Activated CD4-positive, alpha-beta T cell treated with anti-CD3 and anti-CD28 coated beads for 24 hours (primary cell): ENCODE measurements at places on chromosomes 5 and 9.

- DNase-seq = no peak
These were observed 76.3 kb downstream of the EFNA5 start for GRCh38 chr5:107594253-107595045.

GRCh38 chr5:181114844-181115778 lies 15.9 kb downstream of the OR2V1 start:
- DNase-seq = no peak

DNA sequence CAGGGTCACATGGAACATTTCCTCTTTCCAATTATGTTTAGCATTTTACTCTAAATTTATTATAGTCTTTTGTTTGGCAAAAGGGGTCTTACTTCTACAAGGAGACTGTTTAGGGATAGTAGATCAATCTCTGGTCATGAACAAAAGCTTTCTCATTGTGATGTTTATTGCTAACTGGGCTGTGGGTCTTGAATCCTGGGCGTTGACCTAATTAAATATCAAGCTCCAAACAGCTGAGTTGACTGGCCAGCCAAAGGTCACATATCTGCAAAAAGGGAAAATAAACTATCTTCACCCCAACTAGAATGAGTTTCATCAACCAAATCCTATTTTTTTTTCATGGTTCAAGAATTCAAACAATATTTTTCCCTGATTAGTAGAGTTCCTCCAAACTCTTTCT lies 245.4 kb upstream of the TUT7 start:
- DNase-seq = no peak

- DNase-seq = no peak
These were observed 186.2 kb downstream of the RORB start for GRCh38 chr9:74683322-74683721.

GRCh38 chr5:21807953-21808352 lies 1045.2 kb downstream of the CDH12 start:
- DNase-seq = no peak

DNA sequence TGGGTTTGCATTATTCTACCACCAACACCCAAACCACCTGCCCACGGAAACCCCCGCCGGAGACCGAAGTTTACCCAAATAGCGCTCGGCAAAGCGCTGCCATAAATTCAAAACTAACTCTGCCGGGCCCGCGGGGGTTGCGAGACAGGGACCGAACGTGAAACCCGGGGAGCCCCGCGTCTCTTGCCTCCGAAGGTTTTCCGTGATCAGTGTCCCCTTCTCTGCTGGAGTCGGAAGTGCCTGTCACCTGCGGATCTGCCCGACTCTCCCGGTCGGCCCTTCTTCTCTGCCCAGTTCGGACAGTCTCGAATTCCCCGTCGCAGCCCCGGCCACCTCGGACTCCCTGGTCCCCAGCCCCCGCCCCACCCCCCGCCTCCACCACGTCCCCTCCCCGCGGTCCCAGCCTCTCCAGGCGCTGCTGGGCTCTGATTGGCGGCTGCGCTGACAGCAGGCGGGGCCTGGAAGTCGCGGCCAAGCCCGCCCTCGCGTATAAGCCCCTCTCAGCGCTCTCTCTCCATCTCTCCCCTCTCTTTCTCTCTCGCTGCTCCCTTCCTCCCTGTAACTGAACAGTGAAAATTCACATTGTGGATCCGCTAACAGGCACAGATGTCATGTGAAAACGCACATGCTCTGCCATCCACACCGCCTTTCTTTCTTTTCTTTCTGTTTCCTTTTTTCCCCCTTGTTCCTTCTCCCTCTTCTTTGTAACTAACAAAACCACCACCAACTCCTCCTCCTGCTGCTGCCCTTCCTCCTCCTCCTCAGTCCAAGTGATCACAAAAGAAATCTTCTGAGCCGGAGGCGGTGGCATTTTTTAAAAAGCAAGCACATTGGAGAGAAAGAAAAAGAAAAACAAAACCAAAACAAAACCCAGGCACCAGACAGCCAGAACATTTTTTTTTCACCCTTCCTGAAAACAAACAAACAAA lies at the start of gene RORB:
TSS of gene RORB (plus strand) at position 517 of the 929 bp plus-strand sequence. CDS start 642 bp downstream, outside the sequence.
- DNase-seq = no peak

- DNase-seq = no peak
These were observed 51.2 kb downstream of the USP20 start for GRCh38 chr9:129886226-129887174.

- no peak for DNase-seq
These were observed 125.8 kb downstream of the EFNA5 start for GRCh38 chr5:107544967-107545366.

- DNase-seq = no peak
These were observed 121.7 kb upstream of the SEMA6A start for GRCh38 chr5:116696366-116696765.

DNA sequence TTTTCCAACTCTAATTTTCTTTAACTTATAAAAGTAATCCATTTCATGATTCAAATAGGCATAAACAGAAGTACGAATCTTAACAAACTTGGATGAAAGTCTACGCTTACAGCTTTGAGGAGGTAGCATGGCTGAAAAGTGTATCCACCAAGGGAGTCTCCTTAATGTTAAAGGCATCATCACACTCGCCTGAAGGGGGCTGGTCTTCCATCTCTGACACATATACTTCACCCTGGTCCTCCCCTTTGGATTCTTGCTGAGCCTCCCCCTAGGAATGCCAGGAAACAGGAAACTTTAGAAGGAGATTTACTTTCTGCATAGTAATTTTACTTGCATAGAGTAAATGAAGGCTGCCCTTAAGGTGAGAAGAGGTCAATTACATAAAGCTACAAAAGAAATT lies 10.3 kb upstream of the NME5 start:
- no peak for DNase-seq

- DNase-seq = no peak
These were observed 151.2 kb downstream of the ZDHHC21 start for GRCh38 chr9:14542071-14542470.

DNA sequence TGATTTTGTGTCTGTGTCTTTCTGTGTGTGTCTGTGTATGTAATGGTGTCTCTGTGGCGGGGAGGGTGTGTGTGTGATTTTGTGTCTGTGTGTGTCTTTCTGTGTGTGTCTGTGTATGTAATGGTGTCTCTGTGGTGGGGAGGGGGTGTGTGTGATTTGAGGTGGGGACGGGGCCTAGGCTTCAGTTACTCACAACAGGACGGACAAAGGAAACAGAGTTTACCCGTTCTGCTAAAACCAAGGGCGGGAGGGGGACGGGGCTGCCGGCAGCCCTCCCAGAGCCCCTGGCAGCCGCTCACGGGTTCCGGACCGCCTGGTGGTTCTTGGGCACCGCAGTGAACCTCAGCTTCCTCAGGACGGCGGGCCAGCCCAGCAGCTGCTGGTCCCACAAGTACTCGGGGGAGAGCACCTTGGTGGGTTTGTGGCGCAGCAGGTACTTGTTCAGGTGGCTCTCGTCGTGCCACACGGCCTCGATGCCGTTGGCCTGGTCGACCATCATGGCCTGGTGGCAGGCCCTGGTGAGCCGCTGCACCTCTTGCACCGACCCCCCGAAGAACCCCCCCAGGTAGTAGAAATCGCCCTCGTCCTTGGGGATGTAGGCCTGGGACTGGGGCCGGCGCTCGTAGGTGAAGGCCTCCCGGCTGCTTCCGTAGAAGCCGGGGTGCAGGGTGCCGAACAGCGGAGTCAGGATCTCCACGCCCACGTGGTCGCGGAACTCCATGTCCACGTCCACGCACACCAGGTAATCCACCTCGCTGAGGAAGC lies 19.4 kb downstream of the ABO start:
- no peak for DNase-seq

GRCh38 chr9:88590558-88591146 lies 55.7 kb downstream of the NXNL2 start:
- no peak for DNase-seq

DNA sequence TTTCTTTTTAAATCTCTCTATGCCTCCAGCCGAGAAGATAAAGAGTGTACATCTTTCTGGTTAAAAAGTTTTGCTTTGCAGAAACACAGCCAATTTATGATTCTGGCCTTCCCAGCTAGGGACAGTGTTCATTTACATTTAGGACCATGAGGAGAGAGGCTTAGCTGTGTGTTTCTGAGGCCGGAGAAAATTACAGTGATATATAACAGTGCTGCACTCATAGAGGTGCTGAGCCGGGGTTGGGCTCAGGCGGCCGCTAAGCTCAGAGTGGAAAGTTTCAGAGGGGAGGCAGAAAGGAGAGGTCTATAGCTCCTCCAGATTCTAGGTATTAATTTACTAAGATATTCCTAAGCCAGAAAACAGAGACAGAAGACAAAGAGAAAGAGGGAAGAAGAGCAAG lies 37.0 kb upstream of the LCP2 start:
- DNase-seq = no peak

DNA sequence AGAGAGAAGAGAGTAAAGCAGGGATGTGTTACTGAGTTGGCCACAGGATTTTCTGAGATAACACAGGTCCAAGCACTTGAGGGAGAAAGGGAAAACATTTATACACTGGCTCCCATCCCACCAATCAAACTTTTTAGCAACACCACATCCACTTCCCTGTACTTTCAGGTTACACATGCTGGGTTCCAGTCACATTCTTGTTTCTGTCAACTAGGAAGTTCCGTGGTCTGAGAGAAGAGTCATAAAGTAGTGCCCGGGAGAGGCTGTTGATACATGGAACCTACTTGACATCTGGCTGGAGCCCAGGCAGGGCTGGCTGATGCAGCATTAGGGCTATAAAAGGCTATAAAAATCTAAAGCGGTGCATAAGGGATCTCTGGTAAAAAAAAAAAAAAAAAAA lies 473.9 kb upstream of the COX7C start:
- no peak for DNase-seq

DNA sequence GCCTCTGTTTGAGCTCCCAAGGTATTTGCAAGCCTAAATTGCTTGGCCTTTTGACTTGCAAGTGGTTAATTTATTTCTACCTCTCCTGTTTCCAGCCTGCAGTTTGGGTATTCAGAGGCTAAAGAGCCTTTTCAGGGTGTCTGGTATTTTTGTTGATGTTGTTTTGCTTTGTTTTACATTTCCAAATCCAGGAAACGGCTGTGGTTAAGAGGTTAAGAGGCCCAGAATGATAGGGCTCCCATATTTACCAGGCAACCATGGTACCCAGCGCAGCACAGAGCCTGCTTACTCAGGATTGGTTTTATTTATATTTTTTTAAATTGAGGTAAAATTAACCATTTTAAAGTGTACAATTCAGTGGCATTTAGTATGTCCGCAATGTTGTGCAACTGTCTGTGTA lies 92.1 kb downstream of the PDZD2 start:
- DNase-seq = no peak

GRCh38 chr5:32311404-32312196 lies 1.1 kb downstream of the MTMR12 start:
- DNase-seq = no peak

GRCh38 chr5:129107637-129108036 lies 13.1 kb downstream of the ISOC1 start:
- no peak for DNase-seq

DNA sequence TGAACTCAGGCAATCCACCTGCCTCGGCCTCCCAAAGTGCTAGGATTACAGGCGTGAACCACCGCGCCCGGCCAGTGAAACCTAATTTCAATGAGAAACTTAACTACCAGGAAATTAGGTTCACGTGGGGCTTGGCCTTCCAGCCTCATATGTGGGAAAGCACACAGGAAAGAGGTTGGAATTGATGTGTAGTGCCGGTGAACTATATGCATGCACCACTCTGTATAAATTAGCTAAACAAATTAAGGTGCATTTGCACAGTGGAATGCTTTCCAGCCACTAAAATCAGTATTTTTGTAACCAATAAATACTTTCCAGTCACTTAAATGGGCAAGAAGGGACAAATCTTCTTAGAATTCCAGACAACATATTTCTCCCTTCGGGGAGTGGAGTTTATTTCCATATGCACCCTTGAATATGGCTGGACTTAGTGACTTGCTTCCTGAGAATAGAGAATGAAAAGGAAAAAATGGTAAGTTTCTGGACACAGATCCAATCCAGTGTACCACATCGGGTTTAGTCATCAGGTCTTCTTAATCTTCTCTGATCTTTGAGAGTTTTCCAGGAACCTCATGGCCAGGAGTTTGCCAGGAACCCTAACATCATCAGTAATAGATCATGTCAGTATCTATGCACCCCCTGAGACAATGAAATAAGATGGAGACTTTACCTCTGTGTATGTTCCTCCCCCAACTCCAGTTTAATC lies 24.9 kb downstream of the ATOX1 start:
- no peak for DNase-seq

DNA sequence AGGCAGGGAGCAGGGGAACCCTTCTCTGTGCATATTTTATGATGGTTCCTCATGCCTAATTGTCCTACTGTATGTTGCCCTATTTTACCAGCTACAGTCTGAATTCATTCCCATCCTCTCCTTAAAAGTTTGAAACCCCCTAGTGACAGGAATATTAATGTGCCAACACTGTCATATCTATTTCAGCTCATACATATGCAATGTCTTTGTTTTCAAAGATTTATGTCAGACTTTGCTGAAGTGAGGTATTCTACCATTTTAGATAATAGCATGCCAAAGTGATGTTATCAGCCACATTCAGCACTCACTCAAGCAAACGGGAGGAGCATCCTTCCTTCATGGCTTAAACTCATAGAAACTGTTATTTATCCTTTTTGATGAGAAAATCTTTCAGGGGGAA lies 696.5 kb downstream of the NR2F1-AS1 start:
- no peak for DNase-seq

DNA sequence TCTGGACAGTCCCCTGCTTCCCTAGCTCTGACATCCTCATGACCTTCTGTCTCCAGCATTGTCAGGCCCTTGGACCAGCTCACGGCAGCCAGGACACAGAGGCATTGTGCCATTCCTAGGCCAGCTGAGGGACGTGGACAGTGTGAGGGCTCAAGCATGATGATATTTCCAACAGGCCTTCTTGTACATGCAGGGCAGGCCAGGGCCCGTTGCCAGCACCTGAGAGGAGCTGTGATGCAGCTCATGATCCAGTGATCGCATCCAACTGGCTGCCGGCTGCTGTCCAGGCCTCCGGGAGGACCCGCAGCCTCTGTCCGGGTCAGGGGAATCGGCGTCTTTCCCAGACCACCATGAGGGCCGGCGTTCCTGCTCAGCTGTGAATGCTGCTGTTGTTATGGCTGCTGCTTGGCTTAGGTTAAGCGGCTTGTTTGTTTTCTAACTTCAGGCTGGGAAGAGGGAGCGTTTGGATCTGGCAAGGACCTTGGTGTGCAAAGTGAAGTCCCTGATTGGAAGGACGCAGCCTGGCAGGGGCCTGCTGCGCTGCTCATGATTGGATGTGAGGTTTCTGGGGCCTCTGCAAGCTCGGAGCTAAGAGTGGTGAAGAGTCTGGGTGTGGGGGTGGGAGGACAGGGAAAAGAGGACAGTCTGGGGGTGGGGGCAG lies 53.8 kb downstream of the PDZD2 start:
- DNase-seq = no peak

GRCh38 chr5:100846772-100847171 lies 56.3 kb downstream of the ST8SIA4 start:
- no peak for DNase-seq

DNA sequence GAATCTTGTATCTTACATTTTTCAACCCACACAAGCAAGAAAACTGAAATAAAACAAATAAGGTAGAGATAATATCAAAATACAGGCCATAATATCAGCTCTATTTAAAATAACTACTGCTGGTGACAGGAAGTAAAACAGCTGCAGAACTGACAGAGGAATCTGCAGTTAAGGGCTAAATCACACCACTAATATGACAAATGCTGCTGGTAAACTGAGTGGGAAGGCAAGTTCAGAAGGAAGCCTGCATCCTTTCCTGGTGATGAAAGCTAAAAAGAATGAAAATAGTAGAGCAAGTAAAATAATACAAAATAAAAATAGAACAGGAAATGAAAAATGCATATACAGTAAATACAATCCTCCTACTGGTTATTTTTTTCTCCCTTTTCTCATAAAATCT lies 1293.7 kb upstream of the C9orf72 start:
- no peak for DNase-seq

- DNase-seq = no peak
These were observed at the start of gene ZNF618 for GRCh38 chr9:113876151-113876992. Gene ZNF618, plus strand, starts transcription at chr9:113876309. Its CDS starts 72 bp downstream, at chr9:113876381.

- no peak for DNase-seq
These were observed 70.2 kb upstream of the AGXT2 start for GRCh38 chr5:35117967-35118366.
